Heart right ventricle (tissue), 16 donors: ENCODE measurements at places on chromosomes 13 and 19. TPM values are rescaled to one million over a fixed set of nuclear protein-coding genes. Genes with fewer than 3 reads are reported as not detected.

- no peaks in the 10 kb centered on the region for H3K4me1 ChIP-seq
- no peak overlapping the region for H3K27ac ChIP-seq
- no peak for DNase-seq
- no peak overlapping the region for H3K4me3 ChIP-seq
These were observed 19.0 kb upstream of the ATP11A start for GRCh38 chr13:112670864-112671263.

DNA sequence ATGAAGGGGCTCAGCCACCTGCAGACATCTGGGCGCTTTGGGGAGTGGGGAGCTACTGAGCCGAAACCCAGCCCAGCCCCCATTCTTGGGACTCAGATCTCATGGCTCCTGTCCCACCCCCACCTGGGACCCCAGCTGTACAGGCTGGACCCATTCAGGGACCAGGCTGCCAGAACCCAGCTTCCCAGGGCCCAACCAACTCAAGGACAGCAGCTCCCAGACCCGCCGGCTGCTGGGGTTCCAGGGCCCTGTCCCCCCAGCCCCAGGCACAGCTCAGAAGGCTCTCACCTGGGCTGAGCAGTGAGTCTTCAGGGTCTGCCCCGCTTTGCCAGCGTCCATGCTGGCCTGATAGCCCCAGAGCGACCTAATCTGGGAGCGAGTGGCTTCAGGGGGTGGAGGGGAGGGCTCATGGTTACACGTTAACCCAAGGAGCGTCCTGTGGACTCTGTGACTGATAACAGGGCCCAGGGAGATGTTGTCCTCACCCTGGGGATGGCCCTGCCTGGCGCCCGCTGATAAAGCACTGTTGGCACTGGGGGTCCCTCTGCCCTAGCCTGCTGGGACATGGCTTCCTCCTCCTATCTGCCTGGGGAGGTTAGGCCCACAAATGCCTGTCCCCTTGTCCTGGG lies at the start of gene TMEM86B:
TMEM86B (minus strand) TSS at position 361 of the 629 bp plus-strand sequence; CDS start at position 339, 22 bp downstream.
- DNase-seq: no peak
- peaks cover 17% of the 10 kb centered on the region for H3K4me1 ChIP-seq
- H3K27me3 ChIP-seq: no peaks in the 10 kb centered on the region
- H3K27ac ChIP-seq: peak within 1 kb of the TSS; percentile 13

GRCh38 chr13:113417008-113417751 lies 36.1 kb downstream of the ADPRHL1 start:
- no peak for DNase-seq
- no peak overlapping the region for H3K4me3 ChIP-seq
- peaks cover 15% of the 10 kb centered on the region for H3K36me3 ChIP-seq
- H3K27me3 ChIP-seq: no peaks in the 10 kb centered on the region

- H3K4me1 ChIP-seq: peaks cover 54% of the 10 kb centered on the region
- no peaks in the 10 kb centered on the region for H3K27me3 ChIP-seq
- no peak overlapping the region for H3K4me3 ChIP-seq
- peak overlapping the region; percentile 66 for H3K27ac ChIP-seq
- DNase-seq: no peak
These were observed 57.5 kb downstream of the STARD13 start for GRCh38 chr13:33227927-33228647.

DNA sequence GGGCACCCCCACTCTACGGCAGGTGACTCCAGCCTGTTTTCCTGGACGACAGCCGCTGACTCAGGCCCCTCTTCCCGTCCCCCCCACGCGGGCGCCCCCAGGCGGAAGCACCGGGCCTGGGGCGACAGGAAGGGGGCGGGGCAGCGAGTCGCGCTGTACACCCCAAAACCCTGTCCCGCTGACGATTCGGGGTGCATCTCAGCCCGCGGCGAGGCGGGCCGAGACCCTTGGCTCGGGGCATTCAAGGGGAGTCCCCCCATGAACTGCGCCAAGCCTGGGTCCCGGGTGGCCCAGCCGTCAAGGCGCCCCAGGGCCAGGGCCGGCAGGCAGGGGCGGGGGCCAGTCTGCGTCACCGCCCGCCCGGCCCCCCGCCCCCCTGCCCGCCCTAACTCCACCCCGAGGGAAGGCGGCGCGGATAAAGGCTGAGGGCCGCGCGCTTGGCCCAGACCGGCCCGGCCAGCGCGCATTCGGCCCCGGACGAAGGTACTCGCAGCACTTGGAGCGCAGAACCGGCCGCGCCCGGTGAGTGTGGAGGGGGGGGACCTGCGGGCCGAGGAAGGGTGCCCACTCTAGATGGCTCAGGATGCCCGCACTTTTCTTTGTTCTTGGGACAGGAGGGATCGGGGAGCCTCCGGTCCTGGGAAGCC lies at the start of gene MIDN:
MIDN (plus strand) TSS at position 445 of the 647 bp plus-strand sequence. CDS start 1,714 bp downstream, outside the sequence.
- no peaks in the 10 kb centered on the region for H3K27me3 ChIP-seq
- H3K36me3 ChIP-seq: peaks cover 24% of the 10 kb centered on the region
- H3K4me3 ChIP-seq: peak within 1 kb of the TSS; percentile 78
- H3K27ac ChIP-seq: peak within 1 kb of the TSS; percentile 100
- H3K4me1 ChIP-seq: peaks cover 72% of the 10 kb centered on the region

GRCh38 chr13:109744512-109745051 lies 41.8 kb downstream of the IRS2 start:
- H3K4me3 ChIP-seq: no peak overlapping the region
- H3K36me3 ChIP-seq: no peaks in the 10 kb centered on the region
- H3K27ac ChIP-seq: no peak overlapping the region
- DNase-seq: no peak
- H3K27me3 ChIP-seq: peaks cover 18% of the 10 kb centered on the region

DNA sequence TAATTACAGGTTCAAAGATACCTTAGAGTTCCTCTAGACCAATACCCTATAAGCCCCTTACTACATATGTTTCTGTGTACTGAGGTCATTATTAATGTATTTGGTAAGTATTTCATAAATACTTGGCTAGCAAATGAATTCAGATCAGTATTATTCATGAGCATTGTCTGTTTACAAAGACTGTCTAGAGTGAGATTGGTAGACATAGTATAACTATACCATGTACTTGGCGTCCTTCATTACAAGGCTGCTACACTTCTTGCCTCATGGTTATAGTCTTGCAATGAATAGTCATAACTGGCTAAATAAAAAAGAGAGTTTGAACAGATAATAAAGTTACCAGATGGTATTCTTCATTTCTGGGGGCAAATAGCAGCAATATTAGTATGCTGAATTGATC lies 12.1 kb downstream of the SETDB2 start:
- H3K4me1 ChIP-seq: peaks cover 13% of the 10 kb centered on the region
- no peaks in the 10 kb centered on the region for H3K36me3 ChIP-seq
- DNase-seq: no peak
- no peak overlapping the region for H3K4me3 ChIP-seq
- H3K27ac ChIP-seq: no peak overlapping the region

DNA sequence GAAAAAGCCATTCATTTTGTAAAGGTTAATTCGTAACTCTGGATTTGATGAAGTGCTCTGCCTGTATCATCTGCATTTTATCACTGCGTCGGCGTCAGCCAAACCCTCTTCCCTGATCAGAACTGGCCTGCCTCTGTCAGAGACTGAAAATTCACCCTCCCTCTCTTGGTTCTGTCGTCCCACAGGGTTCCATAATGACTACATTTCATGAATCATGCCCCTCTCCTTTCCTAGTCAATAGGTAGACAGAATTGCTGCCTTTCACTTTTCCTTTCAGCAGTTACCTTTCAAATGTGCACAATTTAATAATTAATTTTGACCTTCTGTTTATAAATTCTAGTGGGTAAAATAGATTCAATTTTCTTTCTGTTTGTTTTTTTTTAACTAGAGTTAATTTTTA lies 423.4 kb downstream of the RFC3 start:
- no peak overlapping the region for H3K27ac ChIP-seq
- H3K4me1 ChIP-seq: no peaks in the 10 kb centered on the region
- no peaks in the 10 kb centered on the region for H3K36me3 ChIP-seq
- H3K4me3 ChIP-seq: no peak overlapping the region
- no peaks in the 10 kb centered on the region for H3K27me3 ChIP-seq

DNA sequence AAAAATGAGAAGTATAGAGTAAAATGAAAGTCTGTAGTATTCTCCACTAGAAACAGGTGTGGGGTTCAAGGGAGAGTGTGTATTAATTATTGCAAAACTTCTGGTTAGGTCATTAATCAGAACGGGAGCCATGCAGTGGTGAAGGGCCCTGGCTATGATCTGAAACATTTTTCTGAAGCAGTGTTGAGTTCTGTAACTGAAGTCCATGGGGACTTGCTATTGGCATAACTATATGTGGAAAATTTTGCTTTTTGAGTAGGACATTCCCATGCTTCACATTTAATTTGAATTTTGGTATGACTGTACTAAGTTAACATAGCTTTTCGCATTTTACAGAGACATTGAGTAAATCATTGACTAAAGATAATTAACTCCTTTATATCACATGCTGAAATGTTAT lies 67.5 kb downstream of the LRCH1 start:
- DNase-seq: no peak
- H3K4me3 ChIP-seq: no peak overlapping the region
- H3K36me3 ChIP-seq: no peaks in the 10 kb centered on the region
- H3K27me3 ChIP-seq: no peaks in the 10 kb centered on the region

GRCh38 chr13:74062933-74063332 lies 71.3 kb downstream of the KLF12 start:
- peaks cover 6% of the 10 kb centered on the region for H3K4me1 ChIP-seq
- H3K27ac ChIP-seq: peak overlapping the region; percentile 31
- no peaks in the 10 kb centered on the region for H3K27me3 ChIP-seq
- H3K4me3 ChIP-seq: peak overlapping the region; percentile 43

SLC6A16 gene
- total RNA-seq: 1.0 TPM

CRX gene
- not detected for total RNA-seq

TMEM86B gene
- 2.2 TPM for total RNA-seq

DHDH gene
- total RNA-seq: not detected
